ENCODE measurements at places on chromosomes 5 and 9.

DNA sequence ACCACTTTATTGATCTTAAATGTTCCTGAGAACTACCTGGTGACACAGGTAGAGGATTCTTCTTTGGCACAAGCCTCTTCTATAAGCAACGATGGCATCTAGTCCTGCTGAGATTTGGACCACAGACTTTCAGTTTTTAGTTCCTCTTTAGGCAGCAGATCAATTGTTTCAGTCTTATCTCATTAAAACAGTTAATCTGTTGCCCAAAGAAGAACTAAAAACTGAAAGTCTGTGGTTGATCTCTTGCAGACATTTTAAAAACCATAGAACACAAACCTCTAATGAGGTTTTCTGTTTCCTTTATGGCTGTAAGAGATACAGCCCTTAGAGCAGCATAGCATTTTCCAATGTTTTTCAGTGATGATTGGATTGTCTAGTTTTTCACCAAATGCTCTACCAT lies 480.9 kb downstream of the MTRR start:
- no peak for DNase-seq

- no peak for DNase-seq
Observed at GRCh38 chr9:32426278-32426939, 42.0 kb downstream of the ACO1 start.

DNA sequence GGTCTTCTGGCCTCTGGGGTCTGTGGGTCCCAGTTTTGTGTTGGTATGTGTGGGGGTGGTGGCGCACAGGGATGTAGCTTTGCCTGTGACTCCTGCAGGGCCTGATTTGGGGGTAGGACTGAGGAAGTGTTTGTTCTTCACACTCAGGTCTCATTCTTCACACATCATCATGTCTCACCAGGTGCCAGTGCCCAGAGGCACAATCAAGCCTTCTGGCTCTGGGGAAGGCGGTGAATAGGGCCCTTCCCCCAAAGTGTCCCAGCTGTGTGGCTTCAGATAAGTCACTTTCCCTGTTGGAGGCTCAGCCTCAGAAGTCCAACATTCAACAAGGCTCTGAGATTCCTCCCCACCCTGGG lies 5.1 kb downstream of the DBN1 start:
- no peak for DNase-seq

- DNase-seq = no peak
Observed at GRCh38 chr5:1130218-1130946, 18.5 kb upstream of the SLC12A7 start.

DNA sequence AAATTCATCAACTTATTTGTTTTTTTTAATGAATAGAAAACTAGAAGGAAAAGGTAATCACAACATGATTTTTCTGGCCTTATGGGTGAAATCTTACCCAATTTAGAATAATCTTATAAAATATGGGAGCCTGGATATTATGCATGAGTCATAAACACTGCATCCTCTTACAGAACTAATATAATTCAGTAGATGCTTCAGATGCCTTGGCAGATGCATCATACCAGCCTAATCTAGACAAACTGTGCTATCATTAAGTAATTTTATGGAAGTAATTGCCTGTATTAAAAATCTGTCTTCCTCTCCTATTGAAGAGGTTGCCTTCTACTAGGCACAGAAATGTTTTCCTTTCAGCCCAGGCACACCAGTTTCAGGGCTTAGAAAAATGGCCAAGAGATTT lies 2384.6 kb upstream of the WWC1 start:
- no peak for DNase-seq

DNA sequence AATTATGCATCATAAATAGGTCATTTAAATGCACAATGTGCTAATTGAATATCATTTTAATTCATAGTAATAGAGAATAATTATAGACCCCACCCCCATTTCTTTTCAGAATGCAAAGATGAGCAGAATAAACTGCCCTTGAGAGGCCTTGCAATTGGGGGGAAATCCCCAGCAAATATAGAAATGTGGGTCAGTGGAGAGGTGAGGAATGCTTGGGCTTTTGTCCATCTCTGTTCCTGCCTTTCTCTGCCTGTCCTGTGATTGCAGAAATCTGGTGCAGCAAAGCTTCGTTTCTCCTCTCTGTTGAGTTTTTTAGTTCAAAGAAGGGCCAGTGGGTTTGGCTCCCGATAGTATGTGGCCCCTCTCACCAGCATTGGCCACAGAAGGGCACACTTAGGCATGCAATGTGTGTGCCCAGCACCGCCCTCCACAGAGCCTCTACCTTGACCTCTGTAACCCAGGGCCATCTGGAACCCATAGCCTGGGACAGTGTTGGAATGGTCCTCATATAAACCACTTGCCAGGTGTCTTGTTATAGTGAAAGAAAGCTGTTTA lies 164.2 kb downstream of the SEMA6A start:
- no peak for DNase-seq

DNA sequence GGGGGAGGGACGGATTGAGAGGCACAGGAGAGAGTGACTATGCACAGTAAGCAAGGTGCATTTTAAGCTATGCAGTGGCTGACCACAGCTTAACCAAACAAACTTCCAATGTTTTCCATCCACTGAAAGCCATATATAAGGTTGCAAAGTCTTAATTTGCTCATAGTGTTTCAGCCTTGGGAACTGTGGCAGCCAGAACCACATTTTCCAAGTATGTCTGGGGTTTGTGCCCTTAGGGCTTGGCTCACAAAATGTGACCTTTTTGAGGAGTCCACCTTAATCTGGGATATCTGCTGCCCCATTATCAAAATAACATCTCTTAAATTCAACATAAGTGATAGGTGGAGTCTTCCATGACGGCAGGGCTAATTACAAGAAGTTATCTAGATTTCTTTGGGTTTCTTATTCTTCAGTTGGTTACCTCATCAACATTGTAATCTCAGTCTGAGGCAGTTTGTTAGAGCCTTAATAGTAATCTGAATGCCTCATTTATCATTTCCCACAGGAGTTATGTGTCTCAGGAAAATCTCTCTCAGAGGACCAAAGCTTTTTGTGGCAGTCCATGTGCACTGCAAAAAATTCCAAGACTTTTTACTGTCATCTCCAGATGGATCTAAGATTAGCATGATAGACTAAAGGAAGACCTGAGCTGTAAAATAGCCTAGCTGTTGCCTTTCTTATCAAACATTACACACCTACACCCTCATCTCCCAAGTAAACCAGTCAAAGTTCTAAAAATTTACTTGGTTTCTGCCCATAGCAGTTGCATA lies 15.2 kb upstream of the UBQLN1 start:
- DNase-seq = no peak

DNA sequence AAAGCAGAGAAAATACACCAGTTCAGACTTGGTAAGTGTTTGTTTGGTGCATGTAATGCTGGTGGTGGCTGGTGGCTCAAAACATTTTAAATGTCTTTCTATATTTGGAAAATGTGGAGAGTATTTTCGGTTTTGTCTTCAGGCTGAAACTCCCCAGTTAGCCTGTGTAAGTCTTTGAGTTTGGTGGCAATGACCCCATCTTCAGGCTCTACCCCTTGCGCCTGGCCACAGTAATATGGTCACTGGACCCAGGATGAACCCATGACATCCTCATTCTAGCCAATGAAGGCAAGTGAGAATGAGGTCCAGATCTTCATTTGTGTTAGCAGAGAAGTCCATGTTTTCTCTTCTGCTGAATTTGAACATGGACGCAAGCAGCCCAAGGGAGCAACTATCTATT lies 422.6 kb downstream of the BRINP1 start:
- no peak for DNase-seq

DNA sequence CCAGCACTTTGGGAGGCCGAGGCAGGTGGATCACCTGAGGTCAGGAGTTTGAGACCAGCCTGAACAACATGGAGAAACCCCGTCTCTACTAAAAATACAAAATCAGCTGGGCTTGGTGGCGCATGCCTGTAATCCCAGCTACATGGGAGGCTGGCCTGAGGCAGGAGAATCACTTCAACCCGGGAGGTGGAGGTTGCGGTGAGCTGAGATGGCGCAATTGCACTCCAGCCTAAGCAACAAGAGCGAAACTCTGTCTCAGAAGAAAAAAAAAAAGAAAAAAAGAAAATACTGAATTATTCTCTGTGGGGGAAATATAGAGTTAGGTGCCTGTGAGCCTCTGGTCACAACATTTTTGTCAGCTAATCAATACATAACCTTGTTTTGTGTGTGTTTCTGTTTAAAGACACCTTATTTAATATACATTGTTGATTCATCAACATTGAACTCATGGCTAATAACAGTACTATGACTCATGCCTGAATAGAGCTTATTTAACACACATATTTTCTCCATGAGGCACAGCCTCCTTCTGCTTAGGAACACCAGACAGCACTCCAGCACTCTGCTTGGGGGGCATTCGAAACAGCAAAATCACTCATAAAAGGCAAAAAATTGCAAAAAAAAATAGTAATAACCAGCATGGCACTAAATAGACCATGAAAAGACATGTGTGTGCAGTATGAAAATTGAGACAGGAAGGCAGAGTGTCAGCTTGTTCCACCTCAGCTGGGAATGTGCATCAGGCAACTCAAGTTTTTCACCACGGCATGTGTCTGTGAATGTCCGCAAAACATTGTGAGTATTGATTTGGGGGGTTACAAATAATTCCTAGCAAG lies at the start of gene IL31RA:
Gene IL31RA (plus strand): TSS at position 519 of the 836 bp plus-strand sequence. CDS start 214 bp downstream, at position 733.
- no peak for DNase-seq

- DNase-seq = no peak
Observed at GRCh38 chr5:158999339-158999738, 100.4 kb downstream of the EBF1 start.

DNA sequence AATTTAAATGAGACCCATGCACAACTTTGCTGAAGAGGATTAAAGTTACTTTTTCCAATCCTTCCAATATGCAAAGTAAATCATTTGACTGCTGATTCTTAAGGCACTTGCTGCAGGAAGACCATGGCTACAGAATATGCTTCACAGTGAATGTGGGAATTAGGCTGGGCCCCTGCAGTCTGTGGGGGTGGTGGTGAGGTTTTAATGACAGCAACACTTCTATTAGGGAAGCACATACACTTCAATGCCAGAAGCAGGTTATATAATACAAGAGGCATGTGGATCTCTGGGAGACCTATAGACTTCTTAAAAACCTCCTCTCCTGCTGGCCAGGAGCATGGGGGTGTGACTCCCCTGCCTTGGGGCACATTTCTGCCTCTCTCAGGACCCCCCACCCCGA lies 124.5 kb upstream of the KLF9 start:
- no peak for DNase-seq

Measured in stimulated activated CD4-positive, alpha-beta T cell treated with anti-CD3 and anti-CD28 coated beads, Interleukin-1b, Interleukin-23, amount 100 ng/mL, for 4 hours (primary cell).